Activated T-helper 9 cell treated with anti-CD3 and anti-CD28 coated beads, Interleukin-2, amount 50 U/mL, for 16 hours (primary cell): ENCODE measurements at places on chromosomes 7 and 10.

DNA sequence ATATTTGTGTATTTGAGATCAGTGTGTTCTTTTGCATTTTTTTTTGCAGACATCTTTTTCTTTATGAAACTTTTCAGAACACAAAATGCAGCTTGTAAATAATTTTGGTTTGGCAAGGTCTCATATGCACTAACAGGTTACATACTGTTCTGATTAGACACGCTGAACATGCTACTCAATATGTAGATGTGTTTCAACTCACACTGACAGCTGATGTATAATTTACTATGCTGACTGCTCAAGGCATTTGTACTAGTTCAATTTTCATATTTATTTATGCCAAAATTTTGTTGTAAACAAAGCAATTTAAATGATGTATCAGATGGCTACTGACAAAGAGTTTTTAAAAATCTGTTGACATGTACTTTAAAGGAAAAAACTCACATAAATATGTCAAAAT is 123.8 kb downstream of the TFEC start:
- DNase-seq = no peak

- no peak for DNase-seq
Observed at GRCh38 chr10:90372451-90372850, 485.4 kb downstream of the HTR7 start.

DNA sequence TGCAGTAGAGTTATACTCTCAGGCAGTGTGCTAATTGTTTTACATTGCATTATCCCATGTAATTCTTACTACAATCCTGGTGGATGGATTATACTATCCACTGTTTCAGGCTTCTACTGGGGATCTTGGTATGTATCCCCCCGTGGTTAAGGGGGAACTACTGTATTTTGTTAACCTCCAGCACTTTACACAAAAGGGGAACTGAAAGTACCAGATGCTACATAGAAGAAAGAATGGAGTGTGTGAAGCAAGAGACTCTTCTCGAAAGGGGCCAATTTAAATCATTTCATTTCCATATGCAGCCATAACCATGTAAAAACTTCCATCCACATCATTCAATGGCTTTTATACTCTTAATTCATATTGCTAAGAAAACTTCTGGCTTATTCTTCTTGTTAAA is 69.4 kb downstream of the C1GALT1 start:
- no peak for DNase-seq

GRCh38 chr10:4538016-4538415 is 288.0 kb upstream of the AKR1E2 start:
- no peak for DNase-seq

GRCh38 chr7:30134611-30135300 is at the start of gene MTURN:
MTURN (plus strand) TSS chr7:30134986; CDS start chr7:30135137, 151 bp downstream.
- DNase-seq = peak; percentile 81

DNA sequence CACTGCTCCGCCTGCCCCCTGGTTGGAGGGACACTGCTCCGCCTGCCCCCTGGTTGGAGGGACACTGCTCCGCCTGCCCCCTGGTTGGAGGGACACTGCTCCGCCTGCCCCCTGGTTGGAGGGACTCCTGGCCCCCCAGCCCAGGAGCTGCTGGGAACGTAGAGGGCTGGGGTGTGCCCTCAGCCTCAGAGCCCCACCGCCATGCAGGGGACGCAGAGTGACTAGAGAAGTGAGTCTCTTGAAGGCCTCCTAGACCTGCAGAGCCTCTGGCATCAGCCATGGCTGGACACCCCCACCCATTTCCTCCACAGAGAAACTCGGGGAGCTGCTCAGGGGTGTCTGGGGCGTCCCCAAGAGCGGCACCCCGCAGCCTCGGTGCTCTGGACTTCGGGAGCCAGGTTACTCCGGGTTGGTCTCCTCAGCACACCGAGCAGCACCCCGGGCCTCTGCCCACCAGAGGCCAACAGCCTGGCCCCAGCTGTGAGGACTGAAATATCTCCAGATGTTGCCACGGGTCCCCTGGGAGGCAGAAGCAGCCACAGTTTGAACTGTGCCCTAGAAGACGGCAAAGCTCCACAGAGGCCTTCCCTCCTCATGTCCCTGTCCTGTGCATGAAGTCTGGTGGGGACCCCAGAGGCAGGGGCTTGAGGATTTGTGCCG is 191.9 kb downstream of the ELFN1 start:
- DNase-seq = no peak

DNA sequence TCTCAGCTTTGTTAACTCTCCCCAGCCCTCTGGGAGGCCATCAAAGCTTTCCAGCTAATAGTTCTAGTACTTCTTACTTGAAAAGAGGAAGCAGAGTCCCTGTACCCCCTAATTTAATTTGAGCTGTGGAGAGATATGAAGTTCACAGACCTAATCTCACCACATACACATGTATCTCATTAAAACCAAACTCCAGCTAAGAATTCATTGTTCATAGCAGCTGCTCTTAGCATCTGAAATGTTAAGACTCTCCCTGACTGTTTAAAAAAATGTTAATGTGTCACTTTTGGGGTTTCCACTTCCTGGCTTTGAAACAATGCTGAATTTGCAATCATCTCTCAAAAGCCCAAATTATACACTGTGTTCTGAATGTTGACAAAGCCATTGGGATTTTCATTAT is 16.2 kb upstream of the MRC1 start:
- DNase-seq = no peak

DNA sequence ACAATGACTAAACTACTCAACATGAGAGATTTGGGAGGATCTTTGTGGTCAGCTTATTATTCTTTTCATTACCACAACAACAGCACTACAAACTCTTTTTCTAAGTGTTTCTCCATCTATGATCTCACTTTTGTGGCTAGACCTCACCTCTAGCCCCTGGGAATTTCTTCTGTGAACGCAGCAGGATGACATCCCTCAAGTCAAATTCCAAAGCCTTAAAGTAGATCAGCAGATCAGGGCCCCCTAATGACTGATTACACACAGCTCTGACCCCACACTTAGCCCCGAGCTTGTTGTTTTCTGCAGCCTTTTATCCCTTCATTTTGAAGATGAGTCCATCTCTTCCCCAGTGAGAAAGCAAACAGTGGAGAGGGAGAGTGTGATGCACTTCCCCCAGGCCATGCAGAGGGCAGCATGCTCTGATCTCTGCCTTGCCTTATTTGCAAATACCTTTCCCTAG is 27.3 kb downstream of the TFAM start:
- DNase-seq = no peak

- DNase-seq = no peak
Observed at GRCh38 chr7:132504852-132505251, 71.4 kb downstream of the PLXNA4 start.

DNA sequence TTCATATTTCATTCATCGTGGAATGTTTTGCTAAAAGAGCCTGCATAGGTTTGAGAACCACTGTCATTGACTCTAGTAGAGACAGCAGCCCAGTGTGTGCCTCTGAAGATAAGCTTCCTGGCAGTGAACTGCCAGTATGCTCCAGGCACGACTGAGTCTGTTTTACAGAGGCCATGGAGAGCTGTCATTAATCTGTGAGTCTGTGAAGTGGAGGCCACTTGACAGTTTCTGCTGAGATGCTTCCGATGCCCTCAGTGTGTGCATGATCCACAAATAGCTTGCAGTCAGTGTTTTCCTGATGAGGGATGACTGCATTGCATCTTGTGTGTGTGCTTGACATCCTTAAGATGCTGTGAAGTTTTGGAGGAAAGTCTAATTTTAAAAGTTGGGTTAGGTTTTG is 162.2 kb downstream of the PFKFB3 start:
- no peak for DNase-seq

DNA sequence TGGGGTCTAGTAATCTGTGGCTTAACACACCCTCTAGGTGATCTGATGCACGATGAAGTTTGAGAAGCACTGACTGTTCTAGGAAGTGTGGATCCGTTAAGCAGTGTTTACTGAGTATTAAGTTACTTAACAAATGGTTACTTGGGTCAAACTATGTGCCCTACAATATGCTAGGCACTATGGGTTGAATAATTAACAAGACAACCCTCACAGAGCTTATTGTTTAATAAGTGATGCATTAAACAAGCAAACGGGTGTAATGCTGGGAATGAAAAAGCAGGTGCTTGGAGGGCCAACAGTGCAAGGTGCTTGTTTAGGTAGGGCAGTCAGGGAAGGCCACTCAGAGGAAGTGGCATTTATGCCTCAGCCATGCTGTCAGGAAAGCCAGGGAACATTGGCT is 378.0 kb upstream of the PODXL start:
- no peak for DNase-seq

DNA sequence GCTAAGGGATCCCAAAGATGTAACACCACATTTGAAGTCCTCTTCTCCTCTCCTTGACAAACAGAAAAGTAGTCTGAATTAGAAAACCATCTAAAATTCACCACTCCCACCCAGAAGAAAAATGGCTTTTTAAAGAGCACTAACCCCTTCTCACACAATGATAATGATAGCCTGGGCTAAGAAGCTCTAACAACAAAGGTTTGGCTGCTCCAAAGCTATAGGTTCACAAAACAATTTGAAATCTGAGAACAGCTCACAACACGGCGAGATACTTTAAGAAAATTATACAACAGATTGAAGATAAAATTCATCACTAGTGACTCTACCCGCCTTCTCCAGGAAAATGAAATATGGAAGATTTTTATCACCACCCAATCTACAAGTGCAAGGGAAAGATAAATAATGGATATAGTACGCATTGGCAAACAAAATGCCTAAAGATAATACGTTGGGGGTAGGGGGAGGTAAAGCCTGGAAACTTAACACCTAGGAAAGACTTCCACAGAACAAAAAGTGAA is 7.4 kb downstream of the ITGB1 start:
- no peak for DNase-seq

GRCh38 chr7:14507617-14508016 is 394.9 kb downstream of the DGKB start:
- DNase-seq = no peak

- no peak for DNase-seq
Observed at GRCh38 chr7:84532196-84532595, 337.6 kb upstream of the SEMA3A start.

GRCh38 chr7:68509054-68509453 is 1089.2 kb upstream of the AUTS2 start:
- no peak for DNase-seq

DNA sequence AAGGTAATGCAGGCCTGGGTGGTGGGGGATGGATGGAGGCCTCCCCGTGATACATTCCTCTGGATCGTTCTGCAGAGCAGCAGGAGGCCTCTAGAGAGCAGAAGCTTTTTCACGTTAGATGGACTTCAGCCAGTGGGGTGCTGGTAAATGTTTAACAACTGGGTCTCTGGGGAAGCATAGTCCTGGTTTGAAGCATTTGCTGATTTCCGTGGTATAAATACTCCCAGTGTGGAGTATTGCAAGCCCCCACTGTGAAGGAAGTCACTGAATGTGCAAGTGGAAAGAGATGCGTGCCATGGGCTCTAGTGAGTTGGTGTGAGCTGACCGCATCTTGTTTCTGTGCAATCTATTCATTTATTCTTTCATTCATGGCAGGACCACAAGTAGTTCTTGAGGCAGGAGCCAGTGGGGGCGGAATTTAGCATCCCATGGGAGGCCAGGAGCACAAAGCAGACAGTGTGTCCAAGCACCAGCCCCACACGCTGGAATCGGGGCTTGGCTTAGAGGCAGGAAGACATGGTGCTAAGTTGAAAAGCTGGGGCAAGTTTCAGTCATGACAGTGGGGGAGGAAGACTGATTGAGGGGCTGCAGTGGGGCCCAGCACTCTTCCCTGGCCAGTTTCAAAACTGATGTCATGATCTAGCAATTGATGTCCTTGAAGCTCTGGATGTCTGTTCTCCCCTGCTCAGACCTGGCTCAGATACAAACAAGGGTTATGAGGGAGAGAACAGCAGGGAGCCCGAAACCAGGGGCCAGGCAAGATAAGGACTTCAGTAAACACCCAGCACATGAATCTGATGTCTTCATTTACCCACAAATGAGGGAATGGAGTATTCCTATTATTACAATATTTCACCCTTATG is 280.9 kb upstream of the LYZL1 start:
- DNase-seq = no peak

- no peak for DNase-seq
Observed at GRCh38 chr10:105807935-105808587, 1167.0 kb downstream of the SORCS3 start.

GRCh38 chr7:66807736-66808135 is 67.2 kb downstream of the RABGEF1 start:
- DNase-seq = no peak

- no peak for DNase-seq
Observed at GRCh38 chr7:41814888-41815287, 112.0 kb upstream of the INHBA start.

DNA sequence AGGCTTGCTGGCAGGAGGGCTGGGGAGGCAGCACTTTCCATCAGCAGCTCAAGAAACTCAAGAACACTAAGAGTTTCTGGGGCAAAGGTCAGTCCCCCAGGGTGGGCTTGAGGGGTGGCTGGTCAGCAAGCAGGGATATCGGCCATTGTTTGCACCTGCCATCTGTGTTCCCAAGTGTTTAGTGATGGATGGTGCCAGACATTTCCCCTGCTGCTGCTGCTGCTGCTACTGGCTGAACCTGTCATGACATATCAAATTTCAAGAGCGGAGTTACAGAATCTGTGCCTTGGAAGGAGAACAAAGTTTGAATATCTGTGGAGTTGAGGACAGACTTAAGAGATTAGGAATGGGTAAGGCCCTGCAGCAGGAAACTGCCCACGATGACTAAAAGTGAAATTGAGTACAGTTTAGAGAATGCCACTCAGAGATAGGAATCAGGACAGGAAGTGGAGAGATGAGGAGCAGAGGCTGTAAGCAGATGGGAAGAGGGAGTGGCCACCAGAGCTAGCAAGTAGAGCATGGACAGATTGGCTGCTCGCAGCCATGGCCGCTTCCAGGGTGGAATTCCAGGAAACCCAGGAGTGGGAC is 39.2 kb upstream of the PPP1R3C start:
- no peak for DNase-seq

GRCh38 chr10:130409931-130410330 is 273.7 kb downstream of the GLRX3 start:
- no peak for DNase-seq

DNA sequence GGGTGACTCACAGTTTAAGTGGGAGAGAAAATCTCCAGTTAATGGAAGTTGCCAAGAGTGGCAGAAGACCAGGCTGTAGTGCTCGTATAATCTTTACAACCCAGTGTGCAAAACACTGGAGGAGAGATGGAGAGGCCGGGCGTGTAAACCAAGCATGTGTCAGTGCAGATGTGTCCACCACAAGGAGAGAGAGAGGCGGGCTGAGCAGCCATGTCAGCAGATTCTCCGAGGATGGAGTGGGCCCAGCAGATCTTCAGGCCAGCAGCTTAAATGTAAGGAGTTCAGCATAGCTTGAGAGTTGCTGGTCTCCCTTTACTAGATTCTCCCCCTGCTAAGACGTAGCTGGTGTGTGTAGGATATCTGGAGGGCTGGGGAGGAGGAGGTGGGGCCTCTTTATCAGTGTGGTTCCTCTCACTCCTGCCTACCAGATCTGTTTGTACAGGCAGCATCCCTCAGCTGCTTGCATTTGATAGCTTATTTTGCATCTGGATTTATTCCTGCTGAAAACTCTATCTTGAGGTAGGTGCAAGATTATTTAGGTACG is 13.7 kb downstream of the BPGM start:
- no peak for DNase-seq
